ENCODE measurements at places on chromosomes 16 and 17.

GRCh38 chr16:82470016-82470415, 156.8 kb upstream of the CDH13 start:
- no peak overlapping the region for H3K27ac ChIP-seq
- no peak for DNase-seq
- H3K36me3 ChIP-seq = no peaks in the 10 kb centered on the region
- peaks cover 12% of the 10 kb centered on the region for H3K27me3 ChIP-seq
- H3K4me1 ChIP-seq = no peaks in the 10 kb centered on the region

- no peak for DNase-seq
- H3K4me3 ChIP-seq = peak overlapping the region; percentile 99
- H3K27me3 ChIP-seq = no peaks in the 10 kb centered on the region
- H3K4me1 ChIP-seq = peaks cover 15% of the 10 kb centered on the region
These were observed 430 bp downstream of the BCAS3 start for GRCh38 chr17:60678118-60678444.

- no peaks in the 10 kb centered on the region for H3K27me3 ChIP-seq
- H3K4me3 ChIP-seq = no peak overlapping the region
- no peak for DNase-seq
- H3K36me3 ChIP-seq = no peaks in the 10 kb centered on the region
- no peak overlapping the region for H3K27ac ChIP-seq
- H3K4me1 ChIP-seq = peaks cover 26% of the 10 kb centered on the region
These were observed 4.1 kb downstream of the MRPS7 start for GRCh38 chr17:75265614-75266315.

GRCh38 chr16:8489580-8489979, 100.7 kb downstream of the TMEM114 start:
- H3K4me1 ChIP-seq = no peaks in the 10 kb centered on the region
- H3K4me3 ChIP-seq = no peak overlapping the region
- no peak overlapping the region for H3K27ac ChIP-seq
- DNase-seq = no peak

- peak overlapping the region; percentile 85 for H3K27ac ChIP-seq
- no peaks in the 10 kb centered on the region for H3K27me3 ChIP-seq
- no peaks in the 10 kb centered on the region for H3K36me3 ChIP-seq
- no peak overlapping the region for H3K4me3 ChIP-seq
- H3K4me1 ChIP-seq = peaks cover 39% of the 10 kb centered on the region
- no peak for DNase-seq
These were observed 15.4 kb downstream of the PHF12 start for GRCh38 chr17:28935744-28936460.

DNA sequence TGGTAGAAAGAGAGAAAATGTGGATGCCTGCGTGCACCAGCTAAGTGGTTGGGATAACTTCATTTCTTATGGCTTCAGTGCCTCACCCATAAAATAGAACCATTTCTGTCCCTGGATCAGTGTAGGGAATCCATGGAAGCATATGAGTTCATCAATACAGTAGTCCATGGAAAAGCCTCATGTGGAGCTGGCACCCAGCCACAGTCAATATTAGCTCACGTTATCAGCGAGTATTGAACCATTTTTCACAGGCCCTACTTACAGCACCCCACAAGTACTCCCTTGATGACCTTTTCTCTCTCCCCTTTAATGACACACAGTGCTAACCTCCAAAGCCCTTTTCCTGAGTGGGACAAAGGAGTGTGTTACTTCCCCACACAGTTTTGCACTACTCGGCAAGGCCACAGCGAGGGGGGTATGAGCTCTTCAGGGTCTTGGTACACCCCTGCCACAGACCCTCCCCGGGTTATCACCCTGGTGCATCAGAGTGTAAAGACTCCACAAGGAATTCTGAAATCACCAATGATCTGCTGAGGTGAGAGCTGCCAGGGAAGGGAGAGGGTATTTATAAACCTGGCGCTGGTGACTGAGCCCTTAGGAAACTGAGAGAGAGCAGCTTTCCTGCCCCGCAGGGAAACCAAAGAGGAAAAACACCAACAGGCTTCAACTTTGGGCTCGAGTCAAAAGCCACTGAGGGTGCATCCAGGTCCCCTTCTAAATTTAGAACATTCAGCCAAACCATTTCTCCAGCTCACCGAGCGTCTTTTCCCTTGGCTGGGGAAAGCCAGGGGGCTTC, 36.9 kb downstream of the DYNLRB2 start:
- H3K4me3 ChIP-seq = no peak overlapping the region
- no peak overlapping the region for H3K27ac ChIP-seq
- no peaks in the 10 kb centered on the region for H3K36me3 ChIP-seq
- DNase-seq = no peak

- no peak overlapping the region for H3K4me3 ChIP-seq
- H3K27me3 ChIP-seq = no peaks in the 10 kb centered on the region
- DNase-seq = no peak
- H3K4me1 ChIP-seq = peaks cover 17% of the 10 kb centered on the region
- H3K36me3 ChIP-seq = no peaks in the 10 kb centered on the region
These were observed 13.3 kb downstream of the ST6GALNAC2 start for GRCh38 chr17:76572201-76572910.

- H3K36me3 ChIP-seq = peaks cover 12% of the 10 kb centered on the region
- H3K4me3 ChIP-seq = peak overlapping the region; percentile 5
- no peak for DNase-seq
- no peaks in the 10 kb centered on the region for H3K27me3 ChIP-seq
- H3K27ac ChIP-seq = peak overlapping the region; percentile 82
These were observed 34.1 kb downstream of the NME2 start for GRCh38 chr17:51200295-51200694.

GRCh38 chr17:68498479-68499326, 13.5 kb upstream of the PRKAR1A start:
- DNase-seq = no peak
- peaks cover 16% of the 10 kb centered on the region for H3K27me3 ChIP-seq
- peak overlapping the region; percentile 62 for H3K27ac ChIP-seq
- H3K4me3 ChIP-seq = peak overlapping the region; percentile 63

DNA sequence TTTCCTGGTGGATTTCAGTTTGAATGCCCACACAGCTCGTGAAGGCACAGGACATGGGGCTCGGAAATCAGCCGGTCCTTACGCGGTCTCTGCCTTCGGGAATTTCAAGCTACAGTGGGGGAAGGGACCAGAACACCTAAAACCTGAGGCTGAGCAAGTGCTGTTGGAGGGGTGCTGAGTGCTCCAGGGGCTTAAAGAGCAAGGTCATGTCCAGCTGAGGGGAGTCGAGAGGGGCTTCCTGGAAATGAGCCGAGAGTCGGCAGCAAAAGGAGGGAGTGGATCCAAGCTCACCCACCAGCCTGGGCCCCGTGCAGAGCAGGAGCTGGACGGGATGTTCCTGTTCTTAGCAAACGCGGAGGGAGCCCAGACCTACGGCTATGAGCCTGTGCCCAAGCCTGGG, 73.2 kb upstream of the RPL38 start:
- H3K36me3 ChIP-seq = no peaks in the 10 kb centered on the region
- H3K27ac ChIP-seq = no peak overlapping the region
- no peak overlapping the region for H3K4me3 ChIP-seq
- peaks cover 7% of the 10 kb centered on the region for H3K4me1 ChIP-seq
- DNase-seq = no peak
- peaks cover 49% of the 10 kb centered on the region for H3K27me3 ChIP-seq

- no peak overlapping the region for H3K4me3 ChIP-seq
- H3K27ac ChIP-seq = no peak overlapping the region
- H3K27me3 ChIP-seq = peaks cover 39% of the 10 kb centered on the region
- DNase-seq = no peak
- peaks cover 3% of the 10 kb centered on the region for H3K36me3 ChIP-seq
- no peaks in the 10 kb centered on the region for H3K4me1 ChIP-seq
These were observed 24.4 kb downstream of the TNFRSF13B start for GRCh38 chr17:16947470-16947869.

DNA sequence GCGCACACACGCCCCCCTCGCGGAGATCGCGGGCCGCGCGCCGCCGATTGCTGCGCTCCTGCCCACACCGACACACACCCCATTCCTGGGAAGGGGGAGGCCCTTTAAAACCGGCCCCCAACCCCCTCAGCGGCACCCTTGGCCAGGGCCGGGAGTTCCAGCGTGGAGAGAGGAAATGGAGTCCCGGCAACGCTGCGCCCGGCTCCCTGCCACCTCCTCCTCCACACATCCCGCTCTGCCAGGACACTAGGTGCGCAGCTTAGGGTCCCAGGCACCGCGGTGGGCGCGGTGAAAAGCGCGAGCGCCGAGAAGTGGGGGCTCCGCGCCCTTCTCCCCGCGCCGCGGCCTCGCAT, 397 bp downstream of the CDC42EP4 start:
- H3K4me3 ChIP-seq = peak overlapping the region; percentile 90
- peaks cover 9% of the 10 kb centered on the region for H3K4me1 ChIP-seq
- peak overlapping the region; percentile 34 for H3K27ac ChIP-seq

DNA sequence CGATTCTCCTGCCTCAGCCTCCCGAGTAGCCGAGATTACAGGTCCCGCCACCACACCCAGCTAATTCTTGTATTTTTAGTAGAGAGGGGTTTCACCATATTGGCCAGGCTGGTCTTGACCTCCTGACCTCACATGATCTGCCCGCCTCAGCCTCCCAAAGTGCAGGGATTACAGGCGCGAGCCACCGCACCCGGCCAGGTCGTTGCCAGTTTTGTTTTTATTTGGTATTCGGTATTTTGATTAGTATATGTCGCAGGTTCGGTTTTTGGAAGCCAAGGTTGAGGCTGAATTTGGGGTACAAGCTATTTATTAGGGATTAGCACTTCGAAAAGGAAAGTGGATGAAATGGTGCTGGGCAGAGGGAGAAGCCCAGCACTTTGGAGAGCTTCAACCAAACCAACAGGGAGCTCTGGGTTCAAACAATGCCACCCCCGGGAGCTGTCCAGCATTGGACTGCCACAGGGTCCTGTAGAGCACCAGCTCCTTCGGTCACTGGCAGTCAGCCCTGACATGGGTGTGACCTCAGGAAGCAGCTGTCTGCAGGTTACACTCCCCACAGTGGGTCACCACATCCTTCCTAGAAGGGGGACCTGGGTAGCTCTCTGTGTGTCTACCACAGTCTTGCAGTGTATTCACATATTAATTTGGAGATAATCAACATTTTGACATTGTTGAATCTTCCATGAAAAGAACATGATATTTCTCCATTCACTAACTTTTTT, 1.5 kb upstream of the CLEC10A start:
- H3K36me3 ChIP-seq = peaks cover 4% of the 10 kb centered on the region
- H3K4me1 ChIP-seq = peaks cover 40% of the 10 kb centered on the region
- H3K4me3 ChIP-seq = peak overlapping the region; percentile 61
- DNase-seq = no peak

DNA sequence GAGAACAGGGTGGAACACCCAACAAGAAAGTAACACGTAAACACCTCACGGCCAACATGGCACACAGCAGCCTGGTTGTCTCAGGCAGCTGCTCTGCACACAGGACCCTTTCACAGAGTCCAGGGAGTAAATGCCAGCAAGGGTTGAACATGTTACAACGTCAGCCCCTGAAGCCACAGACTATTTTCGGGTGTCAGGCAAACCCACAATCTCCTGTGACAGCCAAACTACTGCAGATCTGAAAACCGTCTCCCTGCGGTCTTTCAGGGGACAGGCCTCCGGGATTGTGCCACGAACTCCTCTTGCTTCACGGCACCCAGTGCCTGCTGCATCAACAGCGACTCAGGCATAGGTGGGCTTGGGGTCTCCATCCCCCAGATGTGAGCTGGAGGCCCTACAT, 127.7 kb downstream of the XYLT1 start:
- H3K36me3 ChIP-seq = peaks cover 4% of the 10 kb centered on the region
- DNase-seq = no peak
- no peaks in the 10 kb centered on the region for H3K27me3 ChIP-seq
- peaks cover 56% of the 10 kb centered on the region for H3K4me1 ChIP-seq
- H3K4me3 ChIP-seq = peak overlapping the region; percentile 63

GRCh38 chr16:88866151-88866920, at the start of gene PABPN1L:
Gene PABPN1L, minus strand, starts transcription at chr16:88866660. Its CDS starts 54 bp downstream, at chr16:88866606.
- H3K27ac ChIP-seq = no peak within 1 kb of the TSS
- peaks cover 3% of the 10 kb centered on the region for H3K4me1 ChIP-seq
- H3K27me3 ChIP-seq = peaks cover 17% of the 10 kb centered on the region
- H3K4me3 ChIP-seq = no peak within 1 kb of the TSS
- DNase-seq = no peak

DNA sequence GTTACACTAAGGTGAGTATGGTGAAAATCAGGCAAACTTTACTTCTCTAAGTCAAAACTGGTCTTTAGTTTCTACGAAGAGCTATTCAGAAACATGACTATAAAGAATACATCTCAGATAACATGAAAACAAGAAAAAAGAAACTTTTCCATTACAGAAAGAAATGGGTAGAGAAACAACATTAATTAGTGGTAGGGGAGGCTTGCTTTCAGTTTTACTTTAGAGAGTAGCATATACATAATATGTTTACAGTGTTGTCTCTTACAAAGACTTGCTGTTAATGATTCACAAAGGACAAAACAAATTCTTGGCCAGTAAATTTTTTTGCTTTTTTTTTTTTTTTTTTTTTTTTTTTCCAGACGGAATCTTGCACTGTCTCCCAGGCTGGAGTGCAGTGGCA, 34.2 kb downstream of the CRLF3 start:
- H3K36me3 ChIP-seq = peaks cover 3% of the 10 kb centered on the region
- H3K27me3 ChIP-seq = no peaks in the 10 kb centered on the region
- no peak for DNase-seq
- peak overlapping the region; percentile 21 for H3K4me3 ChIP-seq

GRCh38 chr17:68512960-68513474, 787 bp downstream of the PRKAR1A start:
- peak overlapping the region; percentile 100 for H3K4me3 ChIP-seq
- H3K27ac ChIP-seq = peak overlapping the region; percentile 100
- H3K4me1 ChIP-seq = peaks cover 36% of the 10 kb centered on the region
- no peaks in the 10 kb centered on the region for H3K27me3 ChIP-seq

GRCh38 chr17:11438673-11439072, 159.6 kb upstream of the DNAH9 start:
- no peaks in the 10 kb centered on the region for H3K36me3 ChIP-seq
- no peaks in the 10 kb centered on the region for H3K4me1 ChIP-seq
- no peaks in the 10 kb centered on the region for H3K27me3 ChIP-seq
- no peak overlapping the region for H3K27ac ChIP-seq
- H3K4me3 ChIP-seq = no peak overlapping the region

DNA sequence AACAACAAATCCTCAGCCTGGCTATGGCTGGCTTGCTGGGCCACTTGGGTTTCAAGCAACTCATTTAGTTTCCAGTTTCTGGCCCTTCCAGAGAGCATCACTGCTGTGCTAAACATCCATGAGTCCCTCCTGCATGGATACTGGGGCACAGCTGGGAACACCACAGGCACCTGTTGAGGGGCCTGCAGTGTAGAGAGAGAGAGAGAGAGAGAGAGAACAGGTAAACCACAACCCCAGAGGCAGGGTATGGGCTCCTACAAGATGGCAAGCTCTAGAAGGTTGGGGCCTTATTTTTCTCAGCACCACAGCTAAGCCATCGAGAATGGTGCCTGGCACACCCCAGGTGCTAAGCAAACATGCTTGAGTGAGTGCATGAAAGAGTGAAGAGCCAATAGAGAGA, 120.3 kb downstream of the RBFOX3 start:
- H3K4me1 ChIP-seq = no peaks in the 10 kb centered on the region

DNA sequence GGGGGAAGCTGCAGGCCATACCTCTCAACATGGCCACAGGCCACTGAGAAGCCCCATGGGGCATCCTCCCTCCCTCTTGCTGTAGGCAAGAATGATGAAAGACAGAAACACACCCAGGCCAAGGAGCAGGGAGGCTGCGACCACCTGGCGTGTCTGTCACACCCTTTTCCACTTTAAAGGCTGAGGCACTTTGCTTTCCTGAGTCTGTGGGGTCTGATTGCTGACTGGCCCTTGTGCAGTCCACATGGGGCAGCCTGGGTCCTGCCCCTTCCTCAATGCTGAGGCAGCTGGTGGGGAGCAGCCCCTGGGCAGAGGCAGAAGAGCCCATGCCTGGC, 8.7 kb downstream of the TMEM204 start:
- H3K4me1 ChIP-seq = peaks cover 53% of the 10 kb centered on the region
- no peak overlapping the region for H3K4me3 ChIP-seq
- no peaks in the 10 kb centered on the region for H3K27me3 ChIP-seq
- H3K36me3 ChIP-seq = peaks cover 2% of the 10 kb centered on the region
- DNase-seq = no peak

Data from T-helper 17 cell (primary cell).